Calu3 (cell line): ENCODE measurements at places on chromosomes 12 and 14. TPM values are rescaled to one million over a fixed set of nuclear protein-coding genes. Genes with fewer than 3 reads are reported as not detected.
A peak's percentile ranks its signal among the peaks of the same experiment; 100 is the strongest.

GRCh38 chr12:54378796-54379397, 5.6 kb downstream of the ZNF385A start:
- DNase-seq: peak; percentile 83

- no peak for DNase-seq
These were observed 27.7 kb downstream of the ARHGAP5 start for GRCh38 chr14:32104803-32105202.

- DNase-seq: peak; percentile 46
These were observed 1.2 kb downstream of the PRMT8 start for GRCh38 chr12:3491938-3492792.

DNA sequence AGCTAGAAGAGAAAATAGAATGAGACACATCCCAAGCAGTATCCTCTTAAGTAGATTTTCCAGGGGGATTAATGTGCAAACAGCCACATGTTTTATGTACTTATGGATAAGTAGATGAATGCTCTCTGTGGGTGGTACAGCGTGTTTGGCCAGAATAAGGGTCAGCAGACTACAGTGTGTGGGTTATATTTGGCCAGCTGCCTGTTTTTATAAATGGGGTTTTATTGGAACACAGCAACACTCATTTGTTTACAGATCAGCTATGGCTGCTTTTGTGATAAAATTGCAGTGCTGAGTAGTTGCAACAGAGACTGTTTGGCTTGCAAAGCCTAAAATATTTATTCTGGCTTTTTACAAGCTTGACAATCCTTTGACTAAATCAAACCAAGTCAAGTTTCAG, 780.2 kb upstream of the SEL1L start:
- no peak for DNase-seq

- no peak for DNase-seq
These were observed 98.2 kb downstream of the ZFP36L1 start for GRCh38 chr14:68694516-68695235.

- DNase-seq: no peak
These were observed 1.4 kb downstream of the JPH4 start for GRCh38 chr14:23577004-23577681.

DNA sequence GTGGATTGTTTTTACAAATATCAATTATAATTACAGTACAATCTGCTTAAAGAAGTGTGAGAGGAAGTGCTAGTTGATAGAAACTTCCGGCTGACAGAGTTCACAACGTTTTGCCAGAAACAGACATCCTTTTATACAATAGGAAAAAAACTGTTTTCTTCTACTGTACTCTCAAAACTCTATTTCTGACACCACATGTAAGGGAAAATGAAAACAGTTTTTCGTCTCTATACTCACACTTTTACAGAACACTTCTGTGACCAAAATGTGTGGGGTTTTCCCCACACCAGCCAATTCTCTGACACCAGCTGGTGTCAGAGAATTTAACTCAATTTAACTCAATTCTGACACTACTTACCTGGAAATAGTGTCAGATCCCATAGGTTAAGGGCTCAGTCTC, 24.2 kb upstream of the HIF1A start:
- DNase-seq: no peak

DNA sequence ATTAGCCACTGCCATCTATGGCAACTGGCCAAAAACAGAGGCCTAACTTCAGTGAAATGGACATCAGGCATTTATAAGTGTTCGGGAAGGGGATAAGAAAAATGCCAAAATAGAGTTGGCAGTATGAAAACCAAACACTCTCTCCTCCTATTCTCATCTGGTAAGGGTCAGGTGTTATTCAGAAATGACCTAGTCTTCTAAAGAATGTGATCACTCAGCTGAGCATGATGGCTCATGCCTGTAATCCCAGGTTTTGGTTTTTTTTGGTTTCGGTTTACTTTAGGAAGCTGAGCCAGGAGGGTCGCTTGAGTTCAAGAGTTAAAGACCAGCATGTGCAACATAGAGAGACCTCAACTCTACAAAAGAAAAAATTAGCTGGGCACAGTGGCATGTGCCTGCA, 170.3 kb downstream of the GRIN2B start:
- no peak for DNase-seq

GRCh38 chr14:40252817-40253447, 820.7 kb upstream of the FBXO33 start:
- DNase-seq: no peak

DNA sequence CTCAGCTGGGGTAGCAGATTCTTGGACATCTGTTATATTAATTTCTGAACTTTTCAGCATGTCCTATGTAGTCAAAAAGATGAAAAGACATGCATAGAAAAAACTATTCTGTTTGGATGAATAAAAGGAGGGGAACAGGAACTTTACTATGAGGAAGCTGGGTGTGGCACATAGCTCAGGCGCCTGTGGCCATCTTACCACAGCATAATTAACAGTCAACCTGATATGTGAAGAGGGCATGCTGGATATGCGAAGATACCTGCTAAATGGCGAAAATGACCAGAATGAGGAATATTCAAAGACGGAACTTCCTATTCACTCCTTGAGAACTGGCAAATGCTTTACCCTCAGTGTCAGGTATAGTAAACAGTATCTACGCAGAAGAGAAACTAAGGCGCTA, 18.4 kb downstream of the SETD3 start:
- no peak for DNase-seq

DNA sequence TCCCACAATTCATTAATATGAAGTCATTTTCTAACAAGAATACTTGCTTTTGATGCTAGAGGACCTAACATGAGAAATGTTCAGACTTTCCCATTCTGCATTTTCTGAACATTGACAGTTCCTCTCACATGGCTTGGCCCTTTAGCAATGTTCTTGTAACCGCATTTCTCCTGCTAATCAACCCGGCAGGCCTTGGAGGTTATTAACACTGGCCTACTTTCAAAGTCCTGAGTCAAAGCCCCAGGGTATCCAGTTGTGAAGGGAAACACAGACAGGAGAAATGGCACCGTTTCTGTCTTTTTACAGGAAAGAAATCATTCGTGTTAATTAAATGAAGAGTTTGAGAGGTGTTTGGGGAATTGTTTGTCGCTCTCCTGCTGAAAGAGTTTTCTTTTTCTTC, 446.5 kb upstream of the MIS18BP1 start:
- DNase-seq: no peak

DNA sequence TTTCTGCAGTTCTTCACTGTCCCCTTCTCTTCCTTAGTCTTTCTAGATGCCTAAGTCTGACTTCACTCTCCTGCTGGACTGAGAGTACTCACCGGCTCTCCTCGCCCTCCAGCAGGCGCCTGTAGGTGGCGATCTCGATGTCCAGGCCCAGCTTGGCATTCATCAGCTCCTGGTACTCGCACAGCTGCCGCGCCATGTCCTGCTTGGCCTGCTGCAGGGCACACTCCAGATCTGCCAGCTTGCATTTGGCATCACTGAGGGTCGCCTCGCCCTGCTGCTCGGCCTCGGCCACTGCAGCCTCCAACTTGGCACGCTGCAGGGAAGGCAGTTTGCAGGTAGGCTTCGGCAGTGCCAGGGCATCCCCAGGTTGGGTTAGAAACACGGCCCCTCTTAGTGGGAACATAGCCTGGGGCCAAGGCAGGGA, 5.2 kb downstream of the KRT84 start:
- peak; percentile 50 for DNase-seq

GRCh38 chr12:54251667-54252284, 28.1 kb downstream of the CBX5 start:
- DNase-seq: peak; percentile 41

DNA sequence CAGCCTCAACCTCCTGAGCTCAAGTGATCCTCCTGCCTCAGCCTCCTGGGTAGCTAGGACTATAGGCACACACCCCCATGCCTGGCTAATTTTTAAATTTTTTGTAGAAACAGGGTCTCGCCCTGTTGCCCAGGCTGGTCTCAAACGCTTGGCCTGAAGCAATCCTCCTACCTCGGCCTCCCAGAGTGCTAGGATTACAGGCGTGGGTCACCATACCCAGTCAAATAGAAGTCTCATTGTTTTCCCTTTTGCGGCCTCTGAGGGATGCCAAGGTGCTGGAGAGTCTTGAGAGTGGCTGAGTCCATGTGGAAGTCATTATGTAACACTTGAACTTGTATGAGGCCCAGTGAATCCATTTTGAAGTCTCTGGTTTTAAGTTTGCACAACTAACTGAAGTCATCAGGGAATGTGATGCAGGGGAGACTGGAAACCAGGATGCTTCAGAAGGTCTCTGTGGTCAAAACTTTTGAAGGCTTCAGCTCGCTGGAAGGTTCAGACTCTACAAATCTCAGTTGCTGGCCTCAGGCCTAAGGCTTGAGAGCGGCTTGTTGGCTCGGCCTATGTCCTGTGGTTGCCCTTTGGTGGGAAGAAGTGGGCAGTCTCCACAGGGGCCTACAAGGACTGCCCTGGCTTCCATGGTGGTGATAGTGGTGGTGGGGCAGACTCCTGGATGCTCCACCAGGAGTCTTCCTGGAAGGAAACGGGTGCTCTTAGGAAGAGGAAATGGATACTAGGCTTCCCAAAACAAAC, 29.2 kb downstream of the GALNT16 start:
- no peak for DNase-seq

DNA sequence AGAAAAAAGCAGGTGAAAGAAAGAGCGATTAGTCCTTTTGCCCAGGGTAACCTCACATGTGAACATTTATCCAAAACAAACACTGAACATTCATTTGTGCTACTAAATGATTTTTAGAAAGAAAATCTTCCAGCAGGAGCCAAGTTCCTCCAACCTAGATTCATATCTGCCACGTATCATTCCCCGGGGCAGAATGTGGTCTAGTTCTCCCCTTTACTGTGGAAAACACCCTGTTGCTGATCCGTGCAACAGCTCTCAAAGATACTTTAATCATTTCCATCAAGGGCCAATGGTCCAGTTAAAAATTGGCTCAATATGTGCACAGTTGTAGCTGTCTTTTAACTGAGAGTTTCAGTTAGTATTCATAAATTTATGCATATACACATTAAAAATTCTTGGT, 479.1 kb downstream of the ATP23 start:
- no peak for DNase-seq

- no peak for DNase-seq
These were observed 1.2 kb upstream of the CLEC2B start for GRCh38 chr12:9870286-9870866.

GRCh38 chr14:23727566-23728335, 91.6 kb downstream of the DHRS2 start:
- peak; percentile 23 for DNase-seq

Gene RAB15
- total RNA-seq: 20.7 and 22.8 TPM in 2 replicates

Gene DPPA3
- not detected in 2 replicates for total RNA-seq

Gene TSPAN11
- total RNA-seq: not detected in 2 replicates

Gene PHLDA1
- total RNA-seq: 143 and 151 TPM in 2 replicates
